ENCODE measurements at places on chromosomes 3 and 15.

- no peak for DNase-seq
Observed at GRCh38 chr15:55499151-55499550, 8.9 kb downstream of the DNAAF4 start.

DNA sequence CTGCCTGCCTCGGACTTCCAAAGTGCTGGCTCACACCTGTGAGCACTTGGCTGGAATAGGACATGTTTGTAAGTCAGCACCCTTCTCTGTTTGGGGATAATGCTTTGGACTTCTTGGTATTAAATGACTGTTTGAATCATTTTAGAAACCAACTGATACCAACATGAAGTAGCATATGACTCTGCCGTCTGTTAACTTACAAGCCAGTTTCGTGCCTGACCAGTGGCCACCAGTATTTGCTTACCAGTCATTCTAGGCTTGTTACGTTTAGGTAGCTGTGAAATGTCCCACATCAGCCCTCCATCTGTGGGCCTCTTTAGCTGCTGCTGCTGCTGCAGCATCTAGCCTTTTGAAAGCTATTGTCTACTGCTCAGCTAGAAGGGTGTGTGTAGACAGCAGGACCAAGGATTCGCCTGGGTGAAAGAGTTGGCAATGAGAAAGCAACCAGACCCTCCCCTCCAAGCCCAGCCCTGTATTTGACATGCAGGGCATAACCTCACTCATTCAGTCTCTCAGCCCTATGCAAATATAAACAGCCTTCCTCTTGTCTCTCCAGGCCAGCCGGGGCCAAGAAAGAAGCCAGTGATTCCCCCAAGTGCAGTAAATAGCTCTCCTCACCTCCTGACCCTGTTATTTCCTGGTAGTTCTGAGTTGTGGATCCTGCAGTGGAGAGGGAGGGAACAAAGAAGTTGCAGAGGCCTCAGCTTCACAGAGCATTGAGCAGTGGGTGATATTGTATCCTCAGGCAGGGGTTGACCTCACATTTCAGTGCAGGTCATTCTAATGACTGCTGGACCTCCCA lies 51.0 kb downstream of the NKIRAS1 start:
- DNase-seq: no peak

- DNase-seq: no peak
Observed at GRCh38 chr3:59451800-59452746, 402.2 kb upstream of the CFAP20DC start.

DNA sequence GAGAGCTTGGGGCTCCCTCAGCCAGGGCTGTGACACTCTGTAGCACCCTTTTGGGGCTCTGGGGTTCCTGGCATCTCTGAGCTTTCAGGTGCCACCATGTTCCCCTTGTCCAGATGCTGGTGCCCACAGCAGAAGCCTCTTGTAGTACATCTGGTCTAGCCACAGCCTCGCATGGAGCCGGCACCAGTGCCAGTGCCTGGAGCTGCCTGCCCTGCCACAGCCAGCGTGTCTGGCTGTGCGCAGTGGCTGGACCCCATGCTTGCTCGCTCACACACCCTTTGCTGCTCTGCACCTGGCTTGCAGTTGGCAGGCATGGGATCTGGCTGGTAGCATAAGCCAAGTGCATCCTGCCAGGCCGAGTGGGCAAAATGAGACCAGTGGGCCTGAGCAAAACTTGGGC lies 744.8 kb upstream of the GBE1 start:
- DNase-seq: no peak

DNA sequence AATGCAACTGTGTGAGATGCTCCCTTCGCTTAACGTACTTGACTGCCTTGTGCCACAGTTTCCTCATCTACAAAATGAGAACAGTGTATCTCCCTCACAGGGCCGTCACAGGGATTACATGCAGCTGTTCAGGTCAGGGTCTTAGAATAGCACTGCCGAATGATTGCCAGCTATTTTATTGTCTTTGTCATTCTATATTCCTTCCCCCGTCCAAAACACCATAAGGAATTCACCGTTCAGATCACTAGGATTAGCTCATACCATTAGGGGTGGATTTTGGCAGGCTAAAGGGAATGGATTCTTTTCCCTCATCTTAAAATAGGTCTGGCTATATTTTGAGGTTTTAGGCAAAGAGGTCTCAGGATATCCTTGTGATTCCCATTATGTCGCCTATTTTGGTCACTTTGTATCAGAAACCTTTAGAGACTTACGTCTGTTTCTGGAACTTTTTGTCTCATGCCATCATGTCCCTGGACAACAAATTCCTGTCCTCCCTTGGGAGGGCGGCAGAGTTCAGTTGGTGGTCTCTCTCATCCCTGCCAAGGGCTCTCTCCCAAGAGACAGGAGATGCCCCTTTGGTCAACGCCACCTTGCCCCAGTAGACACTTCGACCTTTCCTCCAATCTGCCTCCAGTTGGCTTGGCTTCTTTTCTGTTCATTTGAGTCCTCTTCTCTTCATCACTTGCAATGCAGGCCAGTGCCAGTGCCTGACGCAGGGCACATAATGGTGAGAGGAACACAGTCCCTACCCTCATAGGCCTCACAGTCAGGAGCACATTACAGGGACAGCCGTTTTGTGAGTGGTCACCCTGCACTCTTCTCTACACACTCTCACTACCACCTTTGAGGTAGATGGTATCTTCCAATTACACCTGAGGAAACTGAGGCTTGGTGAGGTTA lies 171.6 kb upstream of the BHLHE40 start:
- DNase-seq: no peak

All from NB4 (cell line).